ENCODE measurements at places on chromosomes 4 and X.
A peak's percentile ranks its signal among the peaks of the same experiment; 100 is the strongest.

- DNase-seq = no peak
Measured at GRCh38 chr4:94006932-94007331, 178.4 kb downstream of the ATOH1 start.

GRCh38 chr4:10032625-10033024 is 11.3 kb upstream of the SLC2A9 start:
- DNase-seq = no peak

DNA sequence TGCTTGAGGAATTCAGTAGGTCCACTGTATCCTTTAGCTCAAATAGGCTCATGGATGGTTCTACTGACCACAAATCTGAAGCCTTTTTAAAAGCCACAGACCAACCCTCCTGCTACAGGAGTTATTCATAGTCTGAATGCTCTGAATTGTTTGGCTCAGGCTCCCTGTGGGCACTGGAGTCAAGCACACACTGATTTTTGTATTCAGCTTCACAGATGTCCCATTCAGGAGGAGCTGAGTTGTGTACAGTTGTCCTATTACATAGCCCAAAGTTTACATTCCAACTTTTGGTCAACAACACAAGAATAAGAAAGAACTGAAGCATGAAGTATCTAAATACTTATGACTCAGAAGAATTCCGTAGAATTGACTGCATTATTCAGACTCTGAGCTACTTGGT is 243.9 kb downstream of the UNC5C start:
- DNase-seq = no peak

DNA sequence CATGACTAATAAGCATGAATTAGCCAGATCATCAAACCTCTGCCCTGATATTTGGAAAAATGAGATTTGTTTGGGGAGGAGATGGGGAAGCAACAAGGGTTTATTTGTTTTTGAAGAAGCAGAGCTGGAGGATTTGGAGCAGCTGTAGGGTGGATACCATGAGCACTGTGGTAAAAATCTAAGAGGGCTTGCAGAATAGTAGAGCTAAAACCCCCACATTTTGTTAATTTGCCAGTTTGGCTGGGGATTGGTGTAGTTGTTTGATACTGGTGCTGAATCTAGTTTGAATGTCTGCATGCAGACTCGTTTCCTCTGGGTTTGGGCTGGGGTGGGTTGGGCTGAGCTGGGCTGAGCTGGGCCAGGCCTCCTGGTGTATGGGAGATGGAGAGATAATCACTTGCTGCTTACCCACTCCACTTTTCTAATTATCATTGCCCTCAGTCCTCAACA is 43.7 kb downstream of the SMAD1 start:
- DNase-seq = no peak

DNA sequence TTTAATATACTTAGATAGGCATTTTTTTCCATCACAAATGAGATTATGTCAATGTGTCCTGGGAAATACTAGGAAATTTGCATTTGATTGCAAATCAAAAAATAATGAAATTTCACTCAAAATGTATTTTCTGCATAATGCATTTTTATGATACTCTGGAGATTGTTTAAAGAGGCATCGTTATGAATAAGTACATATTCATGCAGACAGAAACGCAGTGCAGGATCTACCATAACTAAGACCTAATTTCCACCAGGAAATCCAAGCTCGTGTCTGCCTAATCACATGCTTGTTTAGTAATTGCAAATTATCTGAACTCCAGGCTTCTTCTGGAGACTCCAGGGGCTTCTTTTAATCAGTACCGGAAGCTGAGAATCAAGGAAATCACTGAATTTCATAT is 163.5 kb upstream of the MXRA5 start:
- no peak for DNase-seq

DNA sequence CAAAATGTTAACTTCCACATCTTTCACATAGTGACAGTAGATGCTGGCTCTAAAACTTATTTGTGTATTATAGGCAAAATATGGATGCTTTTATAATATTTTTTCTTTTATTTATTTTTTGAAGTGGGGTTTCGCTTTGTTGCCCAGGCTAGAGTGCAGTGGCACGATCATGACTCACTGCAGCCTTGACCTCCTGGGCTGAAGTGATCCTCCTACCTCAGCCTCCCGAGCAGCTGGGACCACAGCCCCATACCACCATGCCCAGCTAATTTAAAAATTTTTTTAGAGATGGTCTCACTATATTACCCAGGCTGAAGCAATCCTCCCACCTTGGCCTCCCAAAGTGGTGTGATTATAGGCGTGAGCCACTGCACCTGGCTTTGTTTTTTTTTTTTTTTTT is 48.6 kb downstream of the ZFX start:
- DNase-seq = no peak

DNA sequence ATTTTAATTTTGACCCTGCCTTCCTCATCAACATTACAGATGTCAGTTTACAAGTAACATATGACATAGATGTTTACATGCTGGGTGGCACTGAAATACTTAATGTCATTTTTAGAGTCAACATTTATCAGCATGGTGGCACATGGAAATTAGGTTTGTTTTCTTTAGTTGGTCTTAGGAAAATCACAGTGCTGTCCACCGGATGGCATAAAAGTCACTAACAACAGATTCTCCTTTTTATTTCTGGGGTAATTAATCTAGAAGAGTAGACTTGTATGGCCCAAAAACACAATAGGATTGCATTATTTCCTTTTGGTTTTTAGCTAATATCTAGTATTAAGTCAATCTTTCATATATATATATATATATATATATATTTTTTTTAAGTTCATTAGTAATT is 88.6 kb upstream of the HHIP start:
- DNase-seq = no peak

GRCh38 chr4:142846729-142847596 is 862 bp upstream of the INPP4B start:
- peak; percentile 54 for DNase-seq

GRCh38 chr4:111011458-111011857 is 388.6 kb upstream of the PITX2 start:
- DNase-seq = no peak

- DNase-seq = no peak
Measured at GRCh38 chrX:140733766-140734342, 24.3 kb downstream of the LINC00632 start.

DNA sequence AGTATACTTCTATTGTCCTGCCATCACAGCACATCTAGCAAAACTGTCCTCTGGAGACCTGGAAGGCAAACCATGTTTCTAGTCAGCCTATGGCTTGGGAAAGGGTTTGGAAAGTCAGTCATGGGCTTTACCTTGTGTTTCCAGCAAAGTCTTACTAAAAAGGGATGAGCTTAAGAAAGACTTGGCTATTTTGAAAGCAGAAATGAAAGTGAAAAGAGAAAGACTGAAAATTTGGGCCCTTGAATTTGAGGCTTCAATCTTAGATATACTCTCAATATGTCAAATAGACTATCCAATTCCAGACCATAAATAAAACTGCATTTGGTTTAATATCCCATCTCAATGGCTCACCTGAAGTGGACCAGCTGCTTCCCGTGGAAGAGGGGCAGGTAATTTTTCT is 127.9 kb downstream of the ZNF330 start:
- no peak for DNase-seq

- DNase-seq = no peak
Measured at GRCh38 chrX:136954930-136955329, 74.4 kb upstream of the RBMX start.

DNA sequence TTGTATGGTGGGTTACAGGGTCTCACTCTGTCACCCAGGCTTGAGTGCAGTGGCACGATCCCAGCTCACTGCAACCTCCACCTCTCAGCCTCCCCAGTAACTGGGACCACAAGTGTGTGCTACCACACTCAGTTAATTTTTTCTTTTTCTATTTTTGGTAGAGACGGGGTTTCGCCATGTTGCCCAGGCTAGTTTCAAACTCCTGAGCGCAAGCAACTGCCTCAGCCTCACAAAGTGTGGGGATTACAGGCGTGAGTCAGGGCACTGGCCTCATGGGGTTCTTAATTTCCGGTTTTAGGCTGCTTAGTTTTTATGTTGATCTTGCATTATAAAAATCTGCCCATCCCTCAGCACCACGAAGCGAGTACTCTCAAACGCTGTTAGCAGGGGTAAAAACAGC is 6.7 kb downstream of the BCAP31 start:
- DNase-seq = no peak

- no peak for DNase-seq
Measured at GRCh38 chrX:39808471-39808917, 289.3 kb downstream of the BCOR start.

DNA sequence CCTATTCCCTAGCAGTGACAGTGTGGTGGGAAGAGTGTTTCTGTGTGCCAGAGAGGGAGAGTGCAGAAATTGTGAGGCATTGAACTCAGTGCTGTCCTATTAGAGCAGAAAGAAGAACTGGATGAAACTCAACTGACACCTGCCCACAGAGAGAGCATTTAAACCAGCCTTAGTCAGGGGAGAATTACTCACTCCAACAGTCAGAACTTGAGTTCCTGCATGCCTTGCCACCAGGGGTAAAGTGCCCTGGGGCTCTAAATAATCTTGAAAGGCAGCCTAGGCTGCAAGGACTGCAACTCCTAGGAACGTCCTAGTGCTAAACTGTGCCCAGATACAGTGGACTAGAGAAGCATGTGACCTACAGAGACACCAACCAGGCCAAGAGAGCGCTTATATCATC is 12.8 kb downstream of the CYSLTR1 start:
- no peak for DNase-seq

DNA sequence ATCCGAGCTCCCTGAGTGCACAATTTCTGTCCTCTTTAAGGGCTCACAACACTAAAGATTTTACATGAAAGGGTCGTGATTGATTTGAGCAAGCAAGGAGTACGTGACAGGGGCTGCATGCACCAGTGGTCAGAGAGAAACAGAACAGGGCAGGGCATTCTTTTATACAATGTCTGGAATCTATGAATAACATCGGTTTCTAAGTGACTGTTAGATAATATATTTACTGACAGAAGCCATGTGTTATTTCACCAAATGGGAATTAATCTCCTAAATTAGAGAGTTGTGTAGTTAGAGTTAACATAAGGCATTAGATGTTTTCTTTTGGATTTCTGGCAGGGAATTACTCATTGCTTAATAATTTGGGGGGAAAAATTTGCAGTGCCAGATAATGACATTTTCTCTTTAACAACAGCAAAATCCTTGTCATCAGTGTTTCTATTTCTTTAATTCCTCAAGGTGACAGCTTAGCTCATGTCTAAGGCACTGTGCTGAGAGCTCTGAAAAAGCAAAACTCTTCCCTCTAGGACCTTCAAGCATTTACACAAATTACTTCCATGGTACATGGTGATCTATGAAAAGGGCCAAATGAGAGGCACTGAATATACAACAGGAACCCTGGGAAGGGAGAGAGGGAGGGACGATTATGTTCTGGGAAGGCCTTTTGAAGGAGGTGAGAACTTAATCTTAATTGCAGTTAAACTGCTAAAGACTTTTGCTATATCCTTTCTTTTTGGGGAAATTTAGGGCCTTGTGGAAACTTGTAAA is 145.0 kb downstream of the RTL3 start:
- DNase-seq = no peak

DNA sequence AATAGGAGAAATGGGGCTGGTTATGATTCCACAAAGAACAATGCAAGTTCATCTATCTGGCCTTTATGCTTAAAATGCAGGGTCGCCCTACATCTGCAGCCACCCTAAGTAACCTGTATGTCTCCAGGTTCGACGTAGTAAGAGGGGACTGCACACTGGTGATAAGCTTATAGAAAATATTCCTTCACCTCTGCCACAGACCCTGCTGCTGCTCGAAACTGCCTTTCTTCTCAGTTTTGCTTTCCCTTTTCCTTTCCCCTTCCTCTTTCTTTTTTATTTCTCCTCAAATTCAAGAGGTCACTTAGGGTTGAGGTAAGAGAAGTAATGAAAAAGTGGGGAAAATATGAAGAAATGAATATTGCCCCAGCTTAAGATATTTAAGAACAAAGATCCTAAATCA is 123.5 kb downstream of the DCHS2 start:
- DNase-seq = no peak

DNA sequence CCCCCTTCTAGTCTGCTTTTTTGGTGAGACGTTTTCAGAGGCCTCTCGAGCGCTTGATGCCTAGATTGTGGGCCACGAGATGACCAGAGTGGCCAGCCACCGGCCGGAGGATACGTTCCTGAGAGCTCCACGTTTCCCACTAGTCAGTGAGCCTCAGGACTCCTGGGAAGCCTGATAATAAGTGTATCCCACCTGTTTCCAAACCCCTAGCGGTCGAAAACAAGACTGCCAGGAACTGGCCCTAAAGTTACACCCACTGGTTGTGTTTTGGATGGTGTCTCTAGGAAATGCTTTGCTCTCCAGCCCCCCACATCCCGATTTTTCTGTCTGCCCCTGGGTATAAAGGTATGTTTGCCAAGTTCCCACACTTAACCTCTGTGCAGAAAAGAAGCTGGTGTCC is 4.6 kb upstream of the RS1 start:
- DNase-seq = no peak

- no peak for DNase-seq
Measured at GRCh38 chr4:74615411-74615810, 170.5 kb downstream of the AREG start.

DNA sequence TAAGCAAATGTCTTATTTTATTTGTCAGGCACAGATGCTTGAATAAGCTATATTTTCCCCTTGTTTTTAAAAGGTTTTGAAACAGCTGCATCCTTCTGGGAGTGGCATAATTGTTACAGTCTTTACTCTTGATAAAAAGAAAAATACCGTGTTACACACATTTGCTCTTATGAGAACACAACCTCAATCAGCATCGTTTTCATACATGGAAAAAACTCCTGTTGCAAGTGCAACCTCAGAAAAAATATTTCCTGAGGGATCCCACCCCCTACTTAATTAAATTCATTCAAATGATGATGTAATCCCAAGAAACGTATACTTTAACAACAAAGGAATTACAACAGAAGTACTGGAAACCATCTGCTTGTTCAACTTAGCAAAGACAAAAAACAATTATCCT is 58.6 kb downstream of the SMAD1 start:
- DNase-seq = no peak

DNA sequence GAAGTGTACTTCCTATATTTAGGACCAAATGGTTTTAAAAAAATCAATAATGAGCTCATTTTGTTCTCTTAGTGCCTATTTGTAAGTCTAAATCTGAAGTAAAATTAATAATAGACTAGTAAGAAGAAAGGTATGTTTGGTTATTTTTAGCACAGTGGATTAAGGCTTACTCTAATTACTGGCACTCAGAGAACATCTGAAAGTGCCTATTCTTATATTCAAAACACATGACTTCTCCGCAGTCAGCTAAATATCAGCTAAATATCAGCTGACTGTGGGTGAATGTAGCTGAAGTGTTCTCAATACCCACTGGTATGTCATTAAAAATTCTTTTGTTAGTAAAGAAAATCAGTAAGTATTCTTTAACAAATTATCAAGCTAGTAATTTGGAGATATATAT is 6.0 kb downstream of the AP1S2 start:
- DNase-seq = no peak

All from stimulated activated CD8-positive, alpha-beta memory T cell treated with anti-CD3 and anti-CD28 coated beads, Interleukin-7, amount 100 ng/mL, for 4 hours (primary cell).